ENCODE measurements at places on chromosomes 16 and 17.

GRCh38 chr16:64830653-64831052 lies 291.2 kb downstream of the CDH11 start:
- DNase-seq, result no peak

DNA sequence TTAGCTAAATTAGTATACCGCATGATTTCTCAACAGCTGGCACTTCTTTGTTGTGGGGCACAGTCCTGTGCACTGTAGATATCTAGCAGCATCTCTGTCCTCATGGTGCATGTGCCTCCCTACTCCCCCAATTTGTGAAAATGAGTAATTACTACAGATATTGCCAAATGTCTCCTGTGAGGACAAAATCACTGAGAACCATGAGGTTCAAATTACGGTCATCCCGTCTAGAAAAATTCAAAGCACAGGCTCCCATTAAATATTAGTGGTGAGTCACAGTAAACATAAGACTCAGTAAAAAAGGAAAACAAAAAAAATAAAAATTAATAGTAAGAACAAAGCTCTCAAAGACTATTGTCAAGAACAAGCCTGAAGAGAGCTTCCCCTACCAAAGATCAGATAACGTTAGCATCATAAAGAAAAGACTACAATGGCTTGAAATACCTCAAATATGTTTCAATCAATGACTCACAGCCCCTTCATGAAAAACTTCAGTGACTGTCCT lies 57.8 kb downstream of the STH start:
- DNase-seq, result peak; percentile 19

DNA sequence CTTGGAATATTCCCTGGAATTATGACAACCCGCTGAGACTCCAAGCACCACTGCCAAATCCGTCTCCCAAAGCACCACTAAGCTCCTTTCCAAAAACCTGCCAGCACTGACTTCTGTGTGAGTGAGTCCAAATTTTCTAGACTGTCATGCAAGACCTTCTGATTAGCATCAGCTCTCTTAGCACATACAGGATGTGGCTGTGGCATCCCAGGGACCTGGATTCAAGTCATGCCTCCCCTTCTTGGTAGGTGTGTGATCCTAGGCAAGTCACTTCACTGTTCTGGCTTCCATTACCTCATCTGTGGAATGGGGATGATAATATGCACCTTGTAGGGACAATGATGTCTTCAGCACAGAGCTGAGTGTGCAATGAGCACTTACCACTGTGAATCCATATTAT lies 38.3 kb upstream of the USP7 start:
- no peak for DNase-seq

DNA sequence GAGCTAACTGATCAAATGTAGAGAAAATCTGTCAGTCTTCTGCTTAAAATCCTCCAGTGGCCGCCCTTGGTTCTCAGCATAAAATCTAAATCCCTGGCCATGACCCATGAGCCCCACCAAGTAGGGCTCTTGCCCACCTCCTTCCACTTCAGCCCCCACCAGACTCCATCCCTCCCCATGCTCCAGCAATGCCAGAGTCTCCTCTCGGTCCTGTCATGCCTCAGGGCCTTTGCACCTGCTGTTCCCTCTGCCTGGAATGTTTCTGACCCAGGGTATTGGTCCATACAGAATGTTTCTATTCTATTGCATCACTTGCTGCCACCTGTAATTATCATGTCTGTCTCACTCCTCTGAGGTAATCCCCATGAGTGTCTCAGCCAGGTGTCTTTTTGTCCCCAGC lies 22.4 kb downstream of the FA2H start:
- DNase-seq, result no peak

- no peak for DNase-seq
Measured at GRCh38 chr16:84794626-84795025, 25.2 kb upstream of the CRISPLD2 start.

DNA sequence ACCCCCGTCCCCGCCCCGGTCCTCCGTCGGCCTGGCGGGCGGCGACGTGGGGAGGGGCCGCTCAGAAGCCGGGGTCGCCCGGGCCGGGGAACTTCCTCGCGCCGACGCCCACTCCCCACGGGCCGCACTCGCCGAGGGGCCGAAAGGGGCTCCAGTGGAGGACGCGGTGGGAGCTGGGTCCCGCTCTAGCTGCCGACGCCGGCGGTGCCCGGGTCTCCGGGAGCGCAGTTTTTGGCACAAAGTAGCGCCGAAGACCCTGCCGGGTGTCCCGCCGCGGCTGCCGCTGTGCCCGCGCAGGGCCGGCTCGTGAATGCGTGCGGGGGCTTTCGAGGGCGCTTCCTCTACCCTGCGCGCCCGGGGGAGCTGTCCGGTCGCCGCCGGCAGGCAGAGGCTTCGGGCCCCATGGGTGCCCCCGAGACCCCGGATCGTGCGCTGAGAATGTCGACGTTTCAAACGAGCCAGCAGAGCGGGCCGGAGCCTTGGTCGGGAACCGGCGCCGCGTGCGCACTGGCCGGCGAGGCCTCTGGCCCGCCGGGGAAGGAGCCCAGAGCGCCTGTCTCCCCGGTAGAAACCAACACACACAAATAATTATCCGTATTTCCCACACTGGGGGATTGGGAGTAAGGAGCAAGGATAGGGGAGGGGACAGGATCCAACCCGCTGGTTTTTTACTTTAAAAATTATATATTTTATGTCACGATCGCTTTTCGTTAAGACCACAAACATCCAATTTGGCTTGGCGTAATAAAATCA lies 46.6 kb upstream of the SLC38A10 start:
- DNase-seq, result peak; percentile 38

- peak; percentile 50 for DNase-seq
Measured at GRCh38 chr17:13540546-13540945, 61.2 kb downstream of the HS3ST3A1 start.
